ENCODE measurements at places on chromosomes 13 and 19.

DNA sequence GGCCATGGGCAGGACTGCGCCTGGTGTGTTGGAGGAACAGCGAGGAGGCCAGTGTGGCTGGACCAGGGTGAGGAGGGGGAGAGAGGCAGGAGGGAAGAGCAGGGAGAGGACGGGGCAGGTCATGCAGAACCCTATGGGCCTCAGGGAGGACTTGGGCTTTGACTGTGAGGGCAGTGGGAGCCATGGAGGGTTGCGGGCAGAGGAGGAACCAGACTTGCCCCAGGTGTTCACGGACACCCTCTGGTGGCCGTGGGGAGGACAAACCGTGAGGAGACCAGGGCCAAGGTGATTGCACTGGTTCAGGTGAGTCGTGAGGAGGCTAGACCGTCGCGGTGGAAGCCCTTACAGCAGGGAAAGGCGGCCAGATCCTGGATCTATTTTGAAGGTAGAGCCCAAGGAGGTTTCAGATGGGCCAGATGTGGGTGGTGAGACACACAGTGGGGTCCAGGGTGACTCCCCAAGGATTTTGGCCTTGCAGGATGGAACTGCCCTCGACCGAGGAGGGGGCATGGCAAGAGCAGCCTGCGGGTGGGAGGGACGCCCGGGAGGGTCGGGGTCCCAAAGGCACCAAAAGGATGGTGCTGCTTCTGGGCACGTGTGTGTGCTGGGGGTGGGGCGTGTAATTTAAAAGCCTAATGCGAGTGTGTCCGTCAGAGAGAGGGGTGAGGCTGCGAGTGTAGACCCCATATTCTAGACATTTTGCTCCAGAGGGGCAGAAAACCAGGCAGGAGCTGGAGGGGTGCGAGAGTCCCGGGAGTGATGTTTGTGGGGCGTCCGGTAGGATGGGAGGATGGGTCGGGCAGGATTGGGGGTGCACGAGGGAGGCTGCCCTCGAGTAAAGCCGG, 2.7 kb upstream of the REXO1 start:
- no peak for DNase-seq

DNA sequence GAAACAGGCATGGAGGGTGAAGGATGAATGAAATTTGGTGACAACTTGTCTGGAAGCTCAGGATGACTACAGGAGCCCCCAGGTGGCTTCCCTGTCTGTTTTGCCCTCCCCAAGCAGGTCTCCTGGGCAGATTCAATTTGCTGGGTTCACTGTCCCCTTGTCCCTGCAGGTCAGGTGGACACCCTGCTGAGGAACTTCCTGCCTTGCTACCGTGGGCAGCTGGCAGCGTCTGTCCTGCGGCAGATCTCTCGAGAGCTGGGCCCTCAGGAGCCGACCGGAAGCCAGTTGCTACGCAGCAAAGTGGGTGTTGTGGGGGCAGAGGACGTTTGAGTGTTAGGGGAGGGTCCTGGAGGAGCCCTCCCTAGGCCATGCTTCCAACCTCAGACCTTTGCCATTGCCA, 19.1 kb downstream of the PGLS start:
- DNase-seq, result no peak

- peak; percentile 60 for DNase-seq
Measured at GRCh38 chr13:93320942-93321341, 94.3 kb downstream of the GPC6 start.

GRCh38 chr19:17379221-17379631, 2.1 kb upstream of the PLVAP start:
- no peak for DNase-seq

DNA sequence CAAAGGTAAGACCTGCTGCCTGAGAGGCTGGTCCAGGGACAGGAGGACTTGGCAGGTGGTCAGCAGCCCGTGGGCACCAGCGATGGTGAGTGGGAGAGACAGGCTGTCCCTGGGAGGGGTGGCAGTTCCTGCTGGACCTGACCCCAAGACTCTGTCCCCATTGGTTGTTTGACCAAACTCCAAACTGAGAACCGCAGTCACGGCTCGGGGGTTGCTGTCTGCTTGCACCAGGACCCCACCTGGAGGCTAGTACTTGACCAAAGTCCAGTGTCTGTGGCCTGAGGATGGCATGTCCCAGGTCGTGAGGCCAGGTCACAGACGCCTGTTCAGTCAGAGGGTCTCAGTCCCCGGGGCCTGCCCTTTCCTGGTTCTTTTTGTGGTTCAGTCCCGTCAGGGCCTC, 9.9 kb upstream of the ZNF14 start:
- no peak for DNase-seq

DNA sequence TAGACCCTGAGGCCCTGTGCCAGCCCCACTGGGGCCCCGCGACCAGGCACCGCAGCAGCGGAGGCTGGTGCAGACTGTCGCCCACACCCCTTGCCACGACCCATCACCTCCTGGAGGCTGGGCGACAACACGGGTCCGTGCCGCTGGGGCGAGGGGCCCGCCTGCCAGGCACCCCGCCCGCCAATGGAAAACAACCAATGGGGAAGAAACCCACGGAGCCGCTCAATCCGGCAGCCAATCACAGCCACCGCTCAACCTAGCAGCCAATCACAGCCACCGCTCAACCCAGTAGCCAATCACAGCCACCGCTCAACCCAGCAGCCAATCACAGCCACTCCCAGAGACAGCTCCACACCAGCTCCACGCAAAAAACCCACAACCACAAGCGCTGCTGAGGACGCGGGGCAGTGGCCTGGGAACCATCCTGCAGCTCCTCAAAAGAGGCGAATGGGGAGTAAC, 29.7 kb downstream of the GPX4 start:
- no peak for DNase-seq

- no peak for DNase-seq
Measured at GRCh38 chr19:49832556-49832955, 14.5 kb downstream of the MED25 start.

DNA sequence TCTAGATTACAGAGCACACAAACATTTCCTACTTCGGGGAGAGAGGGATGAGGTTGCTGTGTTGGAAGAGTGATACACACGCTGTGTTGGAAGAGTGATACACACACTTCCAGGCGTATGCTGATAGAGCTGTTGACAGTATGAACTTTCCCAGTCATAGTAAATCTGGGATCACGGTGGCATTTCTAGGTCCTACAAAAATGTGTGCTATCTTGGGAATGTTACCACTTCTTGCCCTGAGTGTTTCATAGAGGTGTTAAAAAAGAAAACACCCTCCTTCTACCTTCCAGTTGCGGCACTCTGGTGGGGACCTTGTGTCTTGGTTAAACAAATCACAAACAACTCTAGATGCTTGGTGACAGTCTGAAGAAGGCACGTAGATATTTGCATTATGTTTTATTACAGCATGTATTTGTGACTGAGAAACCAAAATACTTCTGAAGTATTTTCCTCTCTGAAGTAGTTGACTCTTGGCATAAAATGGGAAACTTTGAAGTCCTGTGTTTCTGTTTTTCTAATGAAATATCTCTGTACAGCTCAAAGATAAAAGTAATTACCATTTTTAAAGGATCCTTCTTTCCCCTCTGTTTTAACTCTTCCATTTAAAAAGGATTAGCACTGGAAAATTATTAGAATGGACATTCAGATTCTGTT, 52.5 kb downstream of the ARHGAP35 start:
- DNase-seq, result no peak

GRCh38 chr13:78845656-78846365, 186.9 kb upstream of the OBI1 start:
- DNase-seq, result no peak

- DNase-seq, result no peak
Measured at GRCh38 chr19:3383121-3383722, 16.8 kb downstream of the NFIC start.

GRCh38 chr13:79380997-79381396, 25.1 kb downstream of the RBM26 start:
- no peak for DNase-seq

- no peak for DNase-seq
Measured at GRCh38 chr19:13831537-13832467, 36.6 kb downstream of the ZSWIM4 start.

DNA sequence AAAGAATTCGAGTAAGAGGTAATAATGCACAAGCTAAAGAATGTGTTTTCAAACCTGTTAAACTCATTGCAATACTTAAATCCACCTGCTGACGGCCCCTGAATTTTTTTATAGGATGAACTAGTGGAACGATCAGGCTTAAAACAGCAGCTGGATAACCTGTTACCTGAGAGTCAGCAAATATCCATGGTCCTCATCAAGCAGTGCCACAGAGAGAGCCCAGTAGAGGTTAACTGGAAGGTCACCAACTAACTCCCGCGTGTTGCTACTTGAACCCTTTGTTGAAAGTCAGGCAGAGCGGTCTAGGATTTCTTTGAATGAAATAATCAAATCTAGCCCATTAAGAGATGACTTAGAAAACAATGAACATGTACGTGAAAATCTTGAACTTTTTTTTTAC, 47.6 kb upstream of the SPRY2 start:
- DNase-seq, result no peak

DNA sequence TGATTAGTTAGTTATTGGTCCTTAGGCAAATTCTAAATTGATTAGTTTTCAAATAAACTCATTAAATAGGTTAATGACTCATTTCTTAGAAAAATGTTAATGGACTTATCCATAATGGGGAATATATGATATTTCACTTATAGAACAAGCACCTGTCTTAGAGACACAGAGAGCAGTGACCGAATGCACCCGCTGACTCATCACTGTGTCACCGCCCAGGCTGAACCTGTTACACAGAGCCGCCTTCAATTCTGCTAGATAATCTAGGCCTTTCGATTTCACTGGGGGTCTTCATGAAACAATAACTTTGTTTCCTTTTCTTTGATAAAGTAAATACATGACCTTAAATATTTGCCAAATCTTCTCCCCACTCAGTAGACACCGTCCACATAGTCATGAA, 13.1 kb downstream of the IRS2 start:
- no peak for DNase-seq

- DNase-seq, result no peak
Measured at GRCh38 chr13:39976481-39976880, 321.0 kb downstream of the COG6 start.

DNA sequence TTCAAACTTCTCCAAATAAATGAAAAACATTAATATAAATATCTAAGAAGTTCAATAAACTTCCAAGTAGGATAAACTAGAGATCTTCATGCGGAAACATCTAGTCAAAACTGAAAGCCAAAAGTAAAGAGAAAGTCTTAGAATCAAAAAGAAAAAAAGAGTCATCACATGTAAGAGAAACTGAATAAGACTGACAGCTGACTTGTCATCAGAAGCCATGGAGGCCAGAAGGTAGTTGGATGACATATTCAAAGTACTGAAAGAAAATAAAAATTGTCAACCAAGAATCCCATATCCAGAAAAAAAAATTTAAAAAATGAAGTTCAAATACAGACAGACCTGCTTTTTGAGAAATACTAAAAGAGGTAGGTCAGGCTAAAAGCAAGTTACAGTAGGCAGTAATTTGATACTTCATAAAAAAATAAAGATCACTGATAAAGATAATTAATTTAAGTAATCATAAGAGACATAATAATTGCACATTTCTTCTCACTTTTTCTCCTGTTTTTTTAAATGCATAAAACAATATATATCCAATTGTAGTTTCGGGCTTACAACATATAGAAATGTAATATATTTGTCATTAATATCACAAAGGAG, 327.6 kb upstream of the PCDH9 start:
- no peak for DNase-seq

All from fibroblast of skin of right quadriceps (primary cell).